ENCODE measurements at places on chromosomes 3 and 15.

DNA sequence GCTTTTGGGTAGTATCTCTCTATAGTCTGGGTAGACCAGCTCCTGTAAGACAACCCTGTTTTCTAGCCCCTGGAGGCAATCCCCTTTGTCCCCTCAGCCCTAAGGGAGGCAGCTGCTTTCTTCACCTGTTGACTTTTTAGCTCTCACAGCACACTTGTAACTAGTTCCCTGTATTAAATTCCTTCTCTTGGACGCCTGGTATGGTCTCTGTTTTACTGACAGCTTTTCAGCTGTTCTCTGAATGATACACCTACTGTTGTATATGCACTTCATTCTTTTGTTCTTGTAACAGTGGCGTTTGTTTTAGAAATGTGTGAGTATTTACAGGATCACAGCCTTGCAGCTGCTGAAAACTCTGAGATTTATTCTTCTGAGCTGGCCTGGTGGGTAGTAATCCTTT is 413.0 kb upstream of the RBMS3 start:
- DNase-seq: no peak

DNA sequence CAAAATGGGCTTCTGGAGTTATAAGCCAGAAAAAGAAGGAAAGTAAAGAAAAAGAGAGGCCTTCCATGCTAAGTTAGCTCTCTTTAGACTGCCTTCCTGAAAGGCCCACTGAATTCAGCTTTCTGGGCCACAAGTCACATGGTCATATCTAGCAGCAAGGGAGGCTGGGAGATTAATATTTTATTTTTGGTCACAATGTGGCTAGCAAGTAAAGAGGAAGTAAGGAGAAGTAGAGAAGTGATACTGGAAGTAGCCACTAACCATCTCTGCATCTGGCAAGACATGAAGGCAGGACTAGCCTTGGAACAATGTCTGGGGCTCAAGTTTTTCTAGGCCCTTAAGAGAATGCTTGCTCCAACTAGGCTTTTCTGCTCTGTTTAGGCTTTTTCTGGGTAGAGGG is 81.8 kb upstream of the UBE2E1 start:
- no peak for DNase-seq

- peak; percentile 81 for DNase-seq
Observed at GRCh38 chr3:138381950-138382715, 33.8 kb downstream of the MRAS start.

DNA sequence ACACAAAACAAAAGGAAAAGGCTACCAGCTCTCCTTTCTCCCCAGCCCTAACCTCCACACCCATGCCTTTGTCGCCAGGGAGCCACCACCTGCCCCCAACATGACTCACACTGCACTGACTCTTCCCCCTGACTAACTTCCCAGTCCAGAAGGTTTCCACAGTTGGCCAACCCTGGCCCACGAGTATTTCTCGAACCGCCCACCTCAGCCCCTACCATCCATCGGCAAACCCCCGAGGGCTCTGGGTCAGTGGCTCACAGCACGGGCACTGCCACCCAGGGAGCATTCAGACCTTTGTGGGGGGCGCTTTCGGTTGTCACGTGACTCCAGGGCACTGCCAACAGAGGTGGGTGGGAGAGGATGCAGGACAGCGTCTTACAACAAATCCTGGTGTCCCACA is 152.3 kb downstream of the LRRC28 start:
- DNase-seq: no peak

GRCh38 chr3:61093364-61093763 is 157.9 kb downstream of the FHIT start:
- DNase-seq: no peak

DNA sequence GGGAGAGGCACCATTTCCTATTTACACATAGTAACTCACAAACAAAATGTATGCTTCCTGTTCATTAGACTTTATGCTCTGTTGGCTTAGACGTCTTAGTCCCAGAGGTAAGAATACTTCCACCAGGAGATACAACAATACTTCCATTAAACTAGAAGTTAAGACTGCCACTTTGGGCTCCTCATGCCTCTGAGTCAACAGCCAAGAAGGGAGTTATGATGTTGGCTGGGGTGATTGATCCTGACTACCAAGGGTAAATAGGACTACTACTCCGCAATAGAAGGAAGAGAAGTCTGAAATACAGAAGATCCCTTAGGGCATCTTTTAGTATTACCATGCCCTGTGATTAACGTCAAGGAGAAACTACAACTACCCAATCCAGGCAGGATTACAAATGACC is 43.5 kb upstream of the ABI3BP start:
- DNase-seq: no peak

- DNase-seq: peak; percentile 35
Observed at GRCh38 chr15:79682285-79682684, 214.5 kb downstream of the MTHFS start.

GRCh38 chr3:136819392-136819730 is 435 bp downstream of the SLC35G2 start:
- DNase-seq: peak; percentile 78

- peak; percentile 71 for DNase-seq
Observed at GRCh38 chr15:78204351-78205309, 29.7 kb downstream of the ACSBG1 start.

- no peak for DNase-seq
Observed at GRCh38 chr15:72852273-72852672, 68.7 kb upstream of the ADPGK start.

- no peak for DNase-seq
Observed at GRCh38 chr3:154955907-154956533, 124.1 kb upstream of the MME start.

DNA sequence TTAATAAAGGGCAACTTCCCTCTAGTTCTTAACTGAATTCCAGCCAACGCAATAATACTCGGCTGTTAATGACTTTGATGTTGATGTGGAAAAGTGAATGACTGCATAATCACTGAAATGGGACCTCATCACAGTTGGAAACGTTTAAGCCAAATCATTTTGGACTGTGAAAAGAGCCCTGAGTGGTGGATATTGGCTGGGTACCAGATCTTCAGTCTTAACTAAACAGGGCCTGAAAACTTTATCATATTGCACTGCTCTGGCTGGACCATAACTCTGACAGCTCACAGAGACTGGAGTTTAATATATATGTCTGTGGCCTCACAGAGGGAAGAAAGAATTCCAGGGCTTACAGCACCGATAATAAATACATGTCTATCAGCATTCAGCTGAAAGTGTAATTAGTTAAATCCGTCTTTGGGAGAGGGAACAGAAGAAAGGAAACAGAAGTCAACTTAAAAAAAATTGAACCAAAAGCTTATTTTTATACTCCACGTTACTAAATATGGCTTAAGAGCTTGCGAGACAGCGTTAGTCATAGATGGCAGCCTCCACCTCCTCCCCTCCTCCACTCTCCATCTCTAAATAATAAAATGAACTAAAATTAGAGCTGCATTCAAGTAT is 222.3 kb upstream of the CDIN1 start:
- DNase-seq: no peak

- DNase-seq: peak; percentile 86
Observed at GRCh38 chr3:183411216-183411922, 17.1 kb downstream of the MCF2L2 start.

- no peak for DNase-seq
Observed at GRCh38 chr3:182690172-182690571, 103.1 kb upstream of the ATP11B start.

DNA sequence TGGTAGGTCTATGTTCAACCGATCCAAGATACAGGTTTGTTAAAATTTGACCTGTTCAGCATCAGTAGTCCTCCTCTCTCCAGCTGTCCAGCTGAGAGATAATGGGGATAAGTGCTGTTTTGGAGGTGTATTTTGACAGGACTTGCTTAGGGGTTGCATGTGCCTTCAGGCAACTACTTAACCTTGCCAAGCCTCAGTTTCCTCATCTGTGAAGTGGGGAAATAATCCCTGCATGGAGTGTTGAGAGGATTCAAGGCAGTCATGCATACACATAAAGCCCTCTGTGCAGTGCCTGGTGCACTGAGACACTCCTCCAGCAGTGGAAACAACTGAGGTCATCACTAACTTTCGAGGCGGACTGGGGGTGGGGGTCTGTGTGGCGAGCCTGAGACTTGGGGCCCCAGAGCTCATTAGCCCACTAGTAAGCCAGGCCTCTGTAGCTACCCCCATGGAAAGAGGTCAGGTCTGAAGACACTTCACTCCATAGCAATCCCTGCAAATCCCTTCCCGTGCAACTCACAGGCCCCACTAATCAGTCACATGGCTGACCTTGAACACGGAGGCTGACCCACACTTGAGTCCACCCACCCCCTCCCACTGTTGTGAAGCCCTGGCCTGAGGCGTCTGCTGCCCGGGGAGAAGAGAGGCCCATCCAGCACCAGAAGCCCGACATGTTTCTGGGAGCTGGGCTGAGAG is 25.9 kb upstream of the SLC6A6 start:
- DNase-seq: peak; percentile 69

GRCh38 chr3:155032918-155033317 is 47.2 kb upstream of the MME start:
- DNase-seq: no peak

DNA sequence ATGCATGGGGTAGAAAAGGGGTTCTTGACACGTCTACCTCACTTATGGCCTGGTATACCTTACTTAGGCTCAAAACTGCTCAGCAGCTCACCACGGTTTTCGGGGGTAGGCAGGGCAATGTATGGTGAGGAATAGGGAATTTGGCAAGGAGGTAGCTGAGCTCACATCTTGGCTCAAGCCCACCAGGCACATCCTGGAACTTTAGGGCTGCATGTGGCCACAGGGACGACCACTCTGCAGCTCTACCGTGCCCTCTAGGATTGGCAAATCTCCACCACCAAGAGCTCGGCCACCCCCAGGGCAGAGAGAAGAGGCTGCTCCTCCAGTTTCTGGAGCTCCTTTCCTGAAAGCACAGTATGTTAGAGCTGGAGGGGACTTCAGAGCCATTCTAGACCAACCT is 69.7 kb downstream of the MRPL46 start:
- no peak for DNase-seq

- no peak for DNase-seq
Observed at GRCh38 chr3:23206366-23206765, 3.2 kb downstream of the UBE2E2 start.

DNA sequence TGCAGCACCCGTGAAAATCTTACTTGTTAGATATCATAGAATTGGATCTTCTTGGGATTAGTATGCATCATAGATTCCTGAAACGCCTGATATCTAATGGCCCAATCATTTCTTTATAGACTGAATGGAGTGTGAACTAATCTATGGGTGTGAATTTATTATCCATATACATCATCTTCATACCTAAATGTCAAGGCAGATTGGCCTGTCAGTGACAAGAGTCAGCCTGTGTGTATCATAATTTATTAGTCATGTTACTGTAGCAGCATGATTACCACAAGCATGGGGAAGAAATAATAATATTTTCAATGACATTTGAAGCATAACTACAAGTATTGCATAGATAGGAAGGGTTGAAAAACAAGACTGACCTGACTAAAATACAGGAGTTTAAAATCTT is 235.8 kb downstream of the RAP2B start:
- DNase-seq: no peak

DNA sequence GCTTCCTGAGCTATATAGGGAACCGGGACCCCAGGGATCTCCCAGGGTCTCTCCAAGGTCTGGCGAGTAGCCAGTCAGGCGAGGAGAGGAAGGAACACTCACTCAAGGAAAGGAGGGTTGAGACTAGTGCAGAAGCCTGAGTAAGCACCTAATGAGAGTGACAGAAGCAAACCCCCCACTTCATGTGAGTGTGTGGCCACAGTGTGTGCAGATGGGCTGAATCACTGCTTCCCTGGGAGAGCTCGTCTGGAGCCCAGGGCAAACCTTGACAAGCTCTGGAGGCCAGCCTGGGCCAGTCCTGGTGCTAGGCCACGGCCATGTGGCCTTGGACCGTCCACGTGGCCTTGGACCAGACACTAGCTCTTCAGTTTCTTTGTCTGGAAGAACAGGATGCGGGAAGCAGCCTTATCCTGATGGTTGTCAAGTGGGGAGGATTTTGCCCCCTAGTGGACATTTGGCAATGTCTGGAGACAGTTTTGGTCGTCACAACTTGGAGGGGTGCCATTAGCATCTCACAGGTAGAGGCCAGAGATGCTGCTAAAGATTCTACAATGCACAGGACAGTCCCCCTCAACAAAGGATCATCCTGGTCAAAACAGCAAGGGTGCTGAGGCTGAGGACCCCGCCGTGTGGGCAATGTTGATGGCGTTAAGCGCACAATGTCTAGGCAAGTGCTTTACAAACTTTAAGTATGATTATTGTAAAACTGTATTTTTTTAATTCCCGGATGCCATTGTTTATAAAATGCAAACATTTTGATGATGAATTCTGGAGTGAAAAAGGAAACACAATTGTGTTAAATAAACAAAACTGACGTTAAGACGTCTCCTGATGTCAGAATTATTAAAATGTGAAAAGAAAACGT is 34.8 kb upstream of the CTSH start:
- DNase-seq: peak; percentile 79

GRCh38 chr3:87033205-87033604 is 42.3 kb upstream of the VGLL3 start:
- no peak for DNase-seq

- no peak for DNase-seq
Observed at GRCh38 chr3:4680871-4681300, 187.7 kb downstream of the ITPR1 start.

GRCh38 chr15:97687654-97688053 is 272.8 kb upstream of the ARRDC4 start:
- DNase-seq: no peak

DNA sequence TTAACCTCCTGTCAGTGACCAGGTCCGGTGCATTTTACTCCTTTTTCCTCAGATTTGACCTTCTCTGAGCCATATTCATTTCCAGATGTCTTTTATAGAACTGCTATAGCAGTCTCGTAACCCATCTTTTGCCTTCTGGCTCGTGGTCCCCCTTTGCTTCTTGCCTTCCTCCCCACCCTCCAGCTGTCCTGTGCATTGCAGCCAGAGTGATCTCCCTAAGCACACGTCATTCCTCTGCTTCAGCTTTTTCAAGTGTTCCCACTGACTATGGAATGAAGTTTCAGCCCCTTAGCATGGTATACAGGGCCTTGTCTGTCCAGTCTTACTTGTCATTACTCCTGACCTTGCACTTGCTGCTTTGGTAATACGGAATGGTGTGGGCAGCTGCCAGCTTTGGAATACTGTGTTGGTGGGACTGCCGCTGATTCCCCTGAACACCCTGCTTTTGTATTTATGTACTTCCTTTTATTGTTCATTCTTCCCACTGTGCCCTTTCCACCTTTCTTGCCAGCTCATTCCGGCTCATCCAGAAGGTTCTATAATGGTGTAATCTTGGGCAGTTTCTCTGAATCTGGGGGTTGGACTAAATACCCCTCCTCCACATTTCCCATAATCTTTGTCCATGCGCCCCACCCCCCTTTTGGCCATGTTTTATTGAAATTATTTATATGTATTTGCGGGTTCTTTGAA is 38.9 kb downstream of the SLC25A26 start:
- DNase-seq: no peak

DNA sequence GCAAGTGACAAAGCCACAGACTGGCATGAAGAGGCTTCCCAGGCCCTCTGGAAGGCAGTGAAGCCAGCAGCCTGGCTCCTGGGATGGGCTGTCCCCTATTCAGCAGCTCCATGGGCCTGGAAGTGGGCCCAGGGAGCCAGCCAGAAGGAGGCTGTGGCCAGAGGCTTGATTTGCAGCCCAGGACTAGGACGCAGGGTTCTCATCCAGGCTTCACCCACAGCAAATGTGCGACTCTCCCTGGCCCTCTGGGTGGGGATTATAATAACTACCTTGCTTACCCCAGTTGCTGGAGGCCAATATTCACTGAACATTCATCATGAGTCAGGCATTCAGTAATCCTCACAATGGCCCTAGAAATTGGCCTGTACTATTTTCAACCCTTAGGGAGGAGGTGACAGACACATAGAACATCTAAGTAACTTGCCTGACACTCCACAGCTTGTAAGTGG is 24.6 kb upstream of the SRP14 start:
- DNase-seq: no peak
